ENCODE measurements at places on chromosomes 2 and 18.

DNA sequence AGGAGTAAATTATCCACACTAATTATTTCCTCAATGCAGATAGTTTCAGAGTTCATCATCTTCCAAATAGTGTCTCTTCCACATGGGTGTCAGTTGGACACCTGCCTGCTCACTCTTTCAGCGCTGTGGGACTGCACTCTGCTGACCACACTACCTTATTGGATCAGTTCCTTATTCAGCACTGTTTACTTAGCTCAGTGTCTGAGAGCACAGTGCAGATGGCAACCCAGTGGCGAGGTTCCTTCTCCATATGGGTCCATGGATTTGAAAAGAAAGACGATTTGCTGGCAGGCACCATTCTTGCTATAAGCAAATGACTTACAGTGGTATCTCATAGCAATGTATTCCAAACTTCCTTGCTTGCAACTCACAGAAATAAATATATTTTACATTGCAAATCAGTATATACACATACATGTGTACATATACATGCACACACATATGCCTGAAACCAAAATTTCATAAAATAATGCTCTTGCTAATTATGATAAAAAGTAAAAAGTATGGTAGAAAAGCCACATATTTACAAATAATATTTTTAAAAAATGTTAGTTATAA is 354.8 kb downstream of the INSIG2 start:
- no peak for DNase-seq

- no peak for DNase-seq
These were observed 111.7 kb upstream of the SCN1A start for GRCh38 chr2:166239548-166239947.

DNA sequence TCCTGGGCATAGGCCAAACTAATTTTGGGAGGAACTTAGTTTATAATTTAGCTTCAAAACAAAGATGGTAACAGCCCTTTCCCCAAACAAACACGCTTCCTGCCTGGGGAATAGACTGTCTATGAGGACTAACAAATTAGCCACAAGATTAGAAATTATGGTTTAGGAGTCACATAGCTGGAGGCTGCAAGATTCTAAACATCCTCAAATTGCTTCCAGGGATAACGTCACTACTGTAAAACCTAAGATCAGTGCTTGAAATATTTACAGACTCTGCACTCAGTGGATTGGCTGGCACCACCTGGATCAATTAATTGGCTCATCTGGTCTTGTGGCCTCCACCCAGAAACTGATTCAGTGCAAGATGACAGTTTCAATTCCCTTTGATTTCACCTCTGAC is 118.0 kb upstream of the TACR1 start:
- no peak for DNase-seq

GRCh38 chr2:19682493-19682892 is 219.3 kb downstream of the TTC32 start:
- no peak for DNase-seq

All from AML-193 (cell line).